ENCODE measurements at places on chromosomes 3 and 15.

DNA sequence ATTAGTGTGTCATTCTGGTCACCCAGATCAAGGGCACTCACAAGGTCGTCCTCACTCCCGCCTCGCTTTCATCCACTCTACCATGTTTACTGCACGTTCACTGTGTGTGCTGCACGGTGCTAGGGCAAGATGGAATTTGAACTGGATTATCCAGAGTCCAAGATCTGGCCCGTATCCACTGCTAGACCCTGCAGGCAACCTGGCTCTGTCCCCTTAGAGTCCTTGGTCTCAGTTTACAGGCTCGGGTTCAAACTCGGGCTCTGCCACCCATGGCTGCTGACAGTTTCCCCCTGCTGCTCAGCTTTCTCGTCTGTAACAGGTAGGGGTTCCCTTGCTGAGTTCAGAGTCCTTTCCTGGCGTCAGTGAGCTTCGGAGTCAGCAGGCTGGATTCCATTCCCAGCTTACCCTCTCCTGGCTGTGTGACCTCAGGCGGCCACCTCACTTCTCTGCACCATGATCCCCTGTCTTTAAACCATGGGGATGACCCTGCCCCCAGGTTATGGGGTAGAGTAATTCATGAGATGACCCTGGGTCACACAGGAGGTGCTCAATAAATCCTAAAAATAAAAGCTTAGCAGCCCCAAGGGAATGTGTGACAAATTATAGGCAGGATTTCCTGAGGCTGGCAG is 79.6 kb upstream of the SLC6A6 start:
- DNase-seq, result no peak

DNA sequence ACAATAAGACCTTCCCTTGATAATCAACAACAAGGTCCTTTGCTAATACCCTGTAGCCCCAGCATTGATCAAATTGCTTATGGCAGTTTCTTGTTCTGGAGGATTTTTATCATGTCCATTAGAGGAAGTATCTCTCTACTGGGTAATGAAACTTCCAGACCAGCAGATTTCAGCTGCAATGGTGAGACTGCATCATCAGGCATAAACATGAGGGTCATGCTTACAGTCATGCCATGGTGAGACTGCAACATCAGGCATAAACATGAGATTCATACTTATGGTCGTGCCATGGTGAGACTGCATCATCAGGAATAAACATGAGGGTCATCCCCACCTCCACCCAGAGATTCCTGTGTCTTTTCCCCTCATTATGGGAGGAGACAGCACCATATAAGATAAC is 129.0 kb upstream of the LIPC start:
- DNase-seq, result no peak

DNA sequence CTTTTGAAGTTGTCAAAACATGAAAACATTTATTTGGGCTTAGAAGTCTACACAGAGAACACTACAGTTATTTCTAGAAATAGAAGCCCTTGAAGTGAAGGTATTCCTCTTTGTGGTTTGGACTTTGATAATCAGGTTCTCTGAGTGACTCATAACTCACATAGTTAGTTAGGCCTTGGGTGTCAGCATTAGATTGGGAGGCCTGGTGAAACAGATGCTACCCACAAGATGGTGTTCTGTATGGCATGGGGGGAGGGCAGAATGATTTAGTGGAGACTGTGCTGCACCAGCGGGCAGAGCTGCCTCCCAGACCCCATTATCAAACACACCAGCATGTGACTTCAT is 108.9 kb upstream of the ETV5 start:
- no peak for DNase-seq

DNA sequence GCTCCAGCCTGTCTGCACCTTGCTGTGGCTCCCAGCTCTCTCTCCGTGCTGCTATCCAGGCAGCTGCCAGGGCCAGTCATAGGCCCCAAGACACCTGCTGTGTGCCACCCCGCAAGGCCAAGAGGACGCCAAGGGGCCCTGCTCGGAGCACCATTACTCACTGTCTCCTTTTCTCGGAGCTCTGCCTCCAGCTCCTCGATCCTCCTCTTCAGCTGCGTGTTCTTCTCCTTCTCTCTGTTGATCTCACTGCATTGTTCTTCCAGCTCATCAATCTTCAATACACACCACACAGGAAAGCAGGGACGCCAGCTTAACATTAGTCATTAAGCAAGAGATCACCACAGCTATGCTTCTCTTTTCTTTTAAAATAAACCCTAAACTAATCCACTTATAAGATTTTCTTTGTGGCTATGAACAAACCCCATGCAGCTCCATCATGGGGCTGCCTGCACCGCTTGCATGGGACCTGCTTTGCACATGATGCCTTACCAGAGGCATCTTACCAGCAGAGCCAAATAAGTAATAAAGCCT is 42.6 kb downstream of the WHAMM start:
- DNase-seq, result no peak

- no peak for DNase-seq
These were observed 266.3 kb downstream of the SI start for GRCh38 chr3:164812042-164812441.

DNA sequence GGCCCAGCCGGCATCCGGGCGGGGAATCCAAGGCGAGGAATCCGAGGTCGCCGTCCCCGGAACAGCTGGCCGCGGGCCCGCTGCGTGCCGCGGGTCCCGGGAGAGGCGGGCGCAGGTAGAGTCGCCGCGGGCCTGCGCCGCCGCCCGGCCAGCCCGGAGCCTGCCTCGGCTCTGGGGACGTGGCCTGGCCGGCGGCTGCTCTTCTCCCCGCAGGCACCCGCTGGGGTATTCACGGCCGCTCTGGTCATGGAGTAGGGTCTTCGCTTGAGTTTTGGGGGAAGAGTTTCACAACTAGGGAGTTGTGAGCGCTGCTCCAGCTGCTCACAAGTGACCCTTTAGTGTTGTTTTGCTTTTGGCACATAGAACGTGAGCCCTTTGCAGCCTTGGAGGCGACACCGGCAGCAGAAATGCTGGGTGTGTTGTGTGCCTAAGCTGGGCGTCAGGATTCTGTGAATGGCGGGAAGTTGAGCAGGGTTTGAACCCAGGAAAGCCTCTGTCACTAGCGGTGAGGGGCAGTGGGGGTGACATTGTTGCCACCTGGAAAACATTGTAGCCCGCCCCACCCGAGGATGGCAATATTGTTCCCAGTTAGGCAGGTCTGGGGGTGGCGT is 4.0 kb downstream of the TRIM71 start:
- DNase-seq, result no peak

DNA sequence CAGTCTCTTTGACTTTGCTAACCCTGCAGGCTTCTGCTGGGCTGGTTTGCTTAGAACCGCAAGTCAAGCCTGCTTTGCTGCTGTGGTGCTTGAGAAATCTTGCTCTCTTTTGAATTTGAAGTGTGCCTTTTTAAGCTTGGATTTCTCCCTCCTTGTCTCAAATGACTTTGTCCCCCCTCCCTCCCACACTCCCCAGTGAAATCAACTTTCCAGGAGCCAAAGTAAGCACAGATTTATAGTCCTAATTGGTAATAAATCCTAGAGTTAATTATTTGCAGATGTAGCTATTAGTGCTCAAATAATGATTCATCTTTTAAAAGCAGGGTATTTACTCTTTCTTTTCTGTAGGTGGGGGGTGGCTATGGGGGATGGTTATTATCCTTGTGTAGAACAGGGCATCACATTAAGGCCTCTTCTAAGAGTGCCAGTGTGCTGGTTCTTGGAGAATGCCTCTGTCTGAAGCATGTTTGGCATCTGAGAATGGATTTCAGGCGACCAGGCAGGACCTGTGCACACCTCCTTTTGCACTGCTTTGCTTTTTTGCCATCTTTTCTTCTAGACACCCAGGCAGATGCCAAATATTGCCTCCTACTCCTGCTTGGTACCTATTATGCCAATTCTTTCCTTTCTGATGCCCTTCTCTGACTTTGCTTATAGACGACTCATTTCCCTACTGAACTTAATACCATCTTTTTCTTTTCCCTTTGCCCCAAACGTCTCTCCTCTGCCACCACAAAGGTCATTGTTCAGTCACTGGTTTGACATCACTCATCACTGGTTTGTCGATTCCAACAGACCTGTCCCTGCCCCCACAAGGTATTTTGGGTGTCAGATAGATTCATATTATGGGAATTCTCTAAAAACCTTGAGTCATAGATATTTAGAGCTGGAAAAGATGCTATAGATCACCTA is 50.7 kb downstream of the CLDN11 start:
- DNase-seq, result peak; percentile 89

DNA sequence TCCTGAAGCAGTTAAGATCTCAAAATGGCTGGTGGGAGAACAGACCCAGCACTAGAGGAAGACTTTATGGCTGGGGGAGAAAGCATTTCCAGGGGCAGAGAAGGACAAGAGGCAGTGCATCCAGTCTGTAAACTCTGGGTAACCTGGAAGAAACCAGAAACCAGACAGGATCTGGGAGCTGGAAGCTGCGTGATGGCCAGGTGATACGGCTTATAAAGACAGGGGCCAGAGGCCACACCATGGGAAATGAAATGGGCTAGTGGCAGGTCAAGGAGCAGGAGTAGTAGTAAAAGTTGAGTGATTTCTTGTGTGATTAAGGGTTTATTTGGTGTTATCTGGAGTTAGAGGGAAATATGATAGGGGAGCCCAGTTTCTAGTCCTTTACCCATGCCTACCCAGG is 144.7 kb upstream of the ARRDC4 start:
- DNase-seq, result no peak

Data from AG09309 (cell line).